CD4-positive, alpha-beta T cell treated with Interleukin-15 for 4 hours (primary cell): ENCODE measurements at places on chromosomes 16 and 17.

DNA sequence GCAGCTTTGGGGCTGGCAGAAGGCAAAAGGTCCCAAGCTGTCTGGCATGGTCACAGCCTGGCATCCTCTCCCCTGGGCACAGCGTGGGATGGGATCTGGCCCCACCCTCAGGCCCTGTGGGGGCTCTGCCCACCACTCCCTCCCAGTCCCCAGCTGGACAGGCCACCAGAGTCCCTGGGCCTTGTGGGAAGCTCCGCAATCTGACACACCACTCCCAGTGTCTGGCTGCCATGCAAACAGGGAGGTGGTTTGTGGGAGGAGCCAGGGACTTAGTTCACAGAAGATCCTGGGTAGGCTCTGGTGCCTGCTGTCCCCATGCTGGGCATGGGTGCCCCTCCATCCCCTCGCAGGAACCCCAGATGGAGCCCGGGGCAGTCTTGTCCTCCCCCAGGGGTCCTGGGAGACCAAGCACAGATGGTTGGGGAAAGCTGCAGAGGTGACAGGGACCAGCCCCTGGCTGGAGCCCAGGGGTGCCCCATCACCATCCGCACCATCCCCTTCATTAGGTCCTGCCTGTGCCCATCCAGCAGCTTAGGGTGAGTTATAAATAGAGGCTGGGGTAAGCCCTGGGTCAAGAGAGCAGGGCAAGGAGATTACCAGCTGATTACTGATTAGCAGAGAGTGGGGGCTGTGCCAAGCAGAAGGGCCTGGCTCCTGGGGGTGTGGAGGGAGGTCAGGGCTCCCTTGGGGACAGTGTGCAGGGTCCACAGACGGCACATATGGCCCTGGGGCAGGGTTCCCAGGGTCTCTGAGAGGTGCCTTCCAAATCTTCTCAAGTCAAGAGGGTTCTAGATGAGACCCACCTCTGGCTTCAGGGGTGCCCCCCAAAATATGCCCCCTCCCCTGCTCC, 6.2 kb downstream of the FSCN2 start:
- no peak for DNase-seq

GRCh38 chr17:50594128-50594823, 33.8 kb downstream of the CACNA1G start:
- DNase-seq: no peak

DNA sequence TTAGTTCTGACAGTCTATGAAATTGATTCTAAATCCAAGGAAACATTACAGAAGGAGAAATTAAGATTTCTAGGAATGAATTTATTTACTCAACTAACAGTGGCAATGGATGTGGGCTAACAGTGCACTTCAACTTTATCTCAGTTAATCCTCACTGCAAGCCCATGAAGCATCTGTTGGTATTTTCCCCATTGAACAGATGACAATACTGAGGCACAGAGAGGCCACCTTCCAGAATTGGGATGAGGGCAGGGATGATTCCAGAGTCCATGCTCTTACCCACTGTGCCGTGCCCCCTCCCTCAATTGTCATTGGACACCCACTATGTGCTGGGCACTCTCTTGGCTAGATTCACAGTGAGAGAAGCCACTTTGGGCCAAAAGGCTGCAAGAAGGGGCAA, 89.0 kb downstream of the XYLT1 start:
- no peak for DNase-seq

- DNase-seq: no peak
Observed at GRCh38 chr17:9755083-9755482, 36.3 kb downstream of the DHRS7C start.

GRCh38 chr16:27232061-27232900, 29.0 kb downstream of the KDM8 start:
- peak; percentile 23 for DNase-seq

DNA sequence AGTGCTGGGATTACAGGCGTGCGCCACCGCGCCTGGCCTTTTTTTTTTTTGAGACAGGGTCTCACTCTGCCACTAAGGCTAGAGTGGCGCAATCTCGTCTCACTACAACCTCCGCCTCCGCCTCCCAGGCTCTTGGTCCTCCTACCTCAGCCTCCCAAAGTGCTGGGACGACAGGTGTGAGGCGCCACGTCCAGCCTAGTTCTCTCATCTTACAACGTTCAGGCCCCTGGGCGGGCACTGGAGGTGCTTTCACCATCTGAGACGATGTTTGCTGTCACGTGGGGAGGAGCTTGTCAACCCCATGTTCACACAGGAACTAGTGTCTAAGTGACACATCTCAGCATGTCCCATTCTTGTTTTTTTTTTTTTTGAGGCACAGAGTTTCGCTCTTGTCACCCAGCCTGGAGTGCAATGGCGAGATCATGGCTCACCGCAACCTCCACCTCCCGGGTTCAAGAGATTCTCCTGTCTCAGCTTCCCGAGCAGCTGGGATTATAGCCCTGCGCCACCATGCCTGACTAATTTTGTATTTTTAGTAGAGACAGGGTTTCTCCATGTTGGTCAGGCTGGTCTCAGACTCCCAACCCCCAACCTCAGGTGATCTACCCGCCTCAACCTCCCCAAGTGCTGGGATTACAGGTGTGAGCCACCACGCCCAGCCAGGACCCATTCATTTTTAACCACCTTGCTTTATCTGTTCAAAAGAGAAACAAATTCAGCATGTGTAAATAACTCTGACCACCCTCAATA, 5.2 kb upstream of the FANCA start:
- DNase-seq: peak; percentile 52

GRCh38 chr17:82944990-82945389, 105.2 kb upstream of the ZNF750 start:
- no peak for DNase-seq

DNA sequence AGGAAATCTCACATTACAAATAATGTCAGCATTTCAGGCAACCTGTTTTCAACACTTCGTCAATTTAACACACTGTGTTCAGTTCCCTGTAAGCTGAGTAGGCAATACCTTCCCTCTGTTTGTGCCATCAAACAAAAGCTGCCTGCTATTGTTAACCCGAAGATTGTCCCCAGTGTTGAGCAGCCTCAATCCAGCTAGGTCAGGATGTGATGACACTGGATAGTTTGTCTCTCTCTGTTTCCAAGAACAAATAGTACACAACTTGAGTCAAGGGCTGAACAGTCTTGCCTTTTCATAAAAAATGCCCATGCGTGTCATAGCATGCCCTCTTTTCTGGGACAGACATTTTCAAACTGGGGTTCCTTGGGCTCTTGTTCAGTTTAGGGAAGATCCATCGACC, 36.4 kb downstream of the HSD17B2 start:
- no peak for DNase-seq

DNA sequence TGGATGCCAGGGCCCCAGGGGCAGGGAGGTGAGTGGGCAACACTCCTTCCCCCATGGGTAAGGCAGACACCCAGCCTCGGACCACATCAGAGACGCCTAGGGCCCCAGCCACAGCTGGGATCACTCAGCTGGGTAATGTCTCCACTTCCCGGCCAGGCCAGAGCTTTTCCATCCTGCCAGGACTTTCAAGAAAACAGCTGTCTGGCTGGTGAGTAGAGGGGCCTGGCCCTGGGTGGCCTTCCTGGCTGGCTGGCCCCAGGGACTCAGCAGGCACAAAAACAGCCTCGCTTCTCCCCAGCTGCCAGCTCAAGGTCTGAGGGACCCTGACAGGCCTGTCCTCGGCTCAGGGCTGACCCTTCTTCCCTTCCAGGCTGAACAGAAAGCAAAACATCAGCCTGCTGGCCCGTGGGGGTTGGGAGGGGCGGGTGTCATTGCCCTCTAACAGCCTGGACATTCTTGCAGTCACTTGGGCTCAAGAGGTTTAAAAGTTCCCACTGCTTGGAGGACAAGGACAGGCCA, 45.3 kb upstream of the JPH3 start:
- DNase-seq: no peak

GRCh38 chr16:63188086-63188771, 1152.0 kb upstream of the CDH8 start:
- no peak for DNase-seq

DNA sequence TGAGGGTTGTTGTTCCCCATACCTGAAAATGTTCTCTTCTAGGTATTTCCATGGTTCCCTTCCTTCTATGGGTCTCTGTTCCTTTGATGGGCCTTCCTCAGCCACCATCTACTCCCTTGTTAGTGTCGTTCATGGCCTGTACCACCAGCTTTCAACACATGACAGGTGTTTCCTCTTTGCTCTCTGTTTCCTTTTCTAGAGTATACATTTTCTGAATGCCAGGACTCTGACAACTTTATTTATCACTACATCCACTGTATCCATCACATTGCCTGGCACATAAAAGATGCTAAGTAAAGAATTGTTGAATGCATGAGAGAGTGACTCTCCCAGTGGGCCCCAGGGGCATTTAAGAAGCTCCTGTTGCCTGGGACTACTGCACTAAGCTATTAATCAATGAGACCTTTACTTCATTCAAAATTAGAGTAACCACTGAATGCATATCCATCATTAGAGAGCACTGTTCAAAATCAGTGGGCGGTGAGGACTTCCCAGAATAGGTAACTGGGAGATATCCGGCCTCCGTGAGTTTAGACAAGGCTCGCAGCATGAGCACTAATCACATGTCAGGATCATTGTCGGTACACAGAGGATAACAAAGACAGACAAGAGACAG, 255.0 kb downstream of the CBLN1 start:
- DNase-seq: no peak

DNA sequence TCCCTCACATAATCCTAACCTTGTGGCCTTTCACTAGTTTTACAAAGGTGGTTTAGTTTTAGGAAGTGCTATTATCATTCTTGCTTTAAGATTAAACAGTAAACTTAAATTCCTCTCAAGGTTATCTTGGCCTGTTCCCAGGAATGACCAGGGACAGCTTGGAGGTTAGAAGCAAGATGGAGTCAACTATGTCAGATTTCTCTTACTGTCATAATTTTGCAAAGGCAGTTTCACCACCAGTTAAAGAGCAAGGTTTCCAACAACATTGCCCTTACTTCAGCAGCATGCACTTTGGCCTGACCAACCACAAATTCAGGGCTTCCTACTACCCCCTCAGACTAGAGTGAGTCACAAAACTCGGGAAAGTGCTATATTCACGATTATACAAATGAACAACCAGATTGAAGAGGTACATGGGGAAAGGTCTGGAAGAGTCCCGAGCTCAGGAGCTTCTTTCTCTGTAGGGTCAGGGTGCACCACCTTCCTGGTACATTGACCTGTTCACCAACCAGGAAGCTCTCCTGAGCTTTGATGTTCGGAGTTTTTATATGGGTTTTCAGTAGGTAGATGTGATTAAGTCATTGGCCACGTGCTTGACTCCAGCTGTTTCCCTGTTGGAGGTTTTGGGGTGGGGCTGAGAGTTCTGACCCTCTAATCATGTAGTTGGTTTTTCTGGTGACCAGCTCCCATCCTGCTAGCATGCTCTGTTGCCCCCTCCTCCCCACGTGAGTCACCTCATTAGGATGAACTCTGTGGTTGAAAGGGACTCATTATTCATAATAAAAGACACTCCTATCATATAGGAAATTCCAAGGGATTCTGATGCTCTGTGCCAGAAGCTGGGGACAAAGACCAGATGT, 19.4 kb downstream of the RHOT1 start:
- no peak for DNase-seq

GRCh38 chr16:76081967-76082366, 195.2 kb upstream of the CNTNAP4 start:
- DNase-seq: no peak

- no peak for DNase-seq
Observed at GRCh38 chr17:51407576-51407975, 147.2 kb downstream of the UTP18 start.

- DNase-seq: no peak
Observed at GRCh38 chr17:78174346-78174869, 6.0 kb downstream of the SYNGR2 start.
